Iris pigment epithelial cell (primary cell): ENCODE measurements at places on chromosomes 4 and X.

DNA sequence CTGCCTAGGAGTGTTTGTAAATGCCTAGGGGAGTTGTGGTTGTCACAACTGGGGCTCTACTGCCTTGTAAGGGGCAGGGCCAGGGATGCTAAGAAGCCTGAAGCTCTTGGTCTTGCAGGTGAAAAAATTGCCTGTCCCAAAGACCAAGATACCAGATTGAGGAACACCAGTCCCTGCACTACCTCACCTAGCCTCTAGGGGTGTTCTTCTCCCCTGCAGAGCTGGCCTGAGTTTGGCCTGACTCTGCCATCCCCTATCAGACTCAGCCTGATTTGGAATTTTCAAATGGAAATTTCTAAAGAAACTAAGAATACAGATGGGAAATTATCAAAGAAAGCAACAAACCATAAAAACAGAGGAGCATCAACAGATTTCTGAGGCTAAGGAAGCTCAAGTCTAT, 90.4 kb downstream of the ZC4H2 start:
- no peak for DNase-seq

DNA sequence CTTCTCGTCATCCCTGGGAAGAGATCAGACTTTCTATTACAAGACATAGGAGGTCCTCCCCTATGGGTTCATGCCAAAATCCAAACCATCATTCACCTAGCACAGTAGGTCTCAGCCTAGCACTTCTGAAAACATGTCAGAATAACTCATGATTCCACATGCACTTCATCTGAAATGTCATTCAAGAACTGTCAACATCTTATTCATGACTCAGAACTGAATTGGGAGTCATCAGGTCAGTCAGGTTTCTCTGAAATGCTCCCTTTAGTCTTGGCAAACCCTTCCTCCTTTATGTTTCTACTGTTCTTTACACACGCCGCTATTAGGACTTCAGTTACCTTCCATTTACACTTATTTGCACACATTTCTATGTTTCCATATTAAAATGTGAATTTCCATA, 67.2 kb downstream of the ANTXR2 start:
- DNase-seq, result peak; percentile 80

DNA sequence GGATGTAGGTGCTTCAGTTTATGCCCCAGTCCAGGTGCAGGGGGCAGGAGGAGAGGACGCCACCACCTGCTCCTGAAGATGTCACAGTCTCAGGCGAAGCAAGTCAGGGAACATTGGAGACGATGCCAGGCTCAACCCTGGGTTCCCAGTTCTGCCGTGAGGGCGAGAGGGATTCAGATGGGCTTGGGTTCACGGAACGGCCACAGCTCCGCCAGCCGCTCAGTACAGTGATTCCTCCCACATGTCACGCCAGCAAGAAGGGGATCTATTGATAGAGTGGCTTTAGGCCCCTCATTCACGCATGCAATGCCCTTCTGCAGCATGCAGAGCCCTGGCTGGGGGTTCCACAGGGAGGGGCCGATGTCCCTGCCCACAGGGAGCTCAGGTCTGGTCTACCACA, 34.2 kb downstream of the ADRA2C start:
- DNase-seq, result no peak

- DNase-seq, result peak; percentile 8
These were observed 223.6 kb downstream of the RBMX2 start for GRCh38 chrX:130625386-130625785.

DNA sequence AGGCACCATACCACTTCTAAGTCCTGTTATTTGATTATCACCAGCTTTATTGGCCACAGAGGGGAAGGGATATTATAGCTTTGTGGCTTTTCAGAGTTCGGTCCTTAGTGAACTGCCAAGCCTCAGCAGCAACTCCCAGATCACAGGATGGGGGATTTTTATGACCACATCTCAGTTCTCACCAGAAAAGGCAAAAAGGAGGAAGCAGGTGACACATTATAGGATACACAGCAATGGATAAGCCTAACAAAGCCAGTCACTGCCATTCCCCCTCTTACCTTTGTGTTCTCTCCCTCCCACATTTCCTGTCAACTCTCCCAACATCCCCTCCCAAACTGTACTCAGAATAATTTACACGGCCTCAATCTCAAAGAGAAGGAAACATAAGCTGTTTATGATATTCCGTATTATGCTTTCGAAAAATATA, 142.8 kb downstream of the MGST2 start:
- DNase-seq, result no peak

DNA sequence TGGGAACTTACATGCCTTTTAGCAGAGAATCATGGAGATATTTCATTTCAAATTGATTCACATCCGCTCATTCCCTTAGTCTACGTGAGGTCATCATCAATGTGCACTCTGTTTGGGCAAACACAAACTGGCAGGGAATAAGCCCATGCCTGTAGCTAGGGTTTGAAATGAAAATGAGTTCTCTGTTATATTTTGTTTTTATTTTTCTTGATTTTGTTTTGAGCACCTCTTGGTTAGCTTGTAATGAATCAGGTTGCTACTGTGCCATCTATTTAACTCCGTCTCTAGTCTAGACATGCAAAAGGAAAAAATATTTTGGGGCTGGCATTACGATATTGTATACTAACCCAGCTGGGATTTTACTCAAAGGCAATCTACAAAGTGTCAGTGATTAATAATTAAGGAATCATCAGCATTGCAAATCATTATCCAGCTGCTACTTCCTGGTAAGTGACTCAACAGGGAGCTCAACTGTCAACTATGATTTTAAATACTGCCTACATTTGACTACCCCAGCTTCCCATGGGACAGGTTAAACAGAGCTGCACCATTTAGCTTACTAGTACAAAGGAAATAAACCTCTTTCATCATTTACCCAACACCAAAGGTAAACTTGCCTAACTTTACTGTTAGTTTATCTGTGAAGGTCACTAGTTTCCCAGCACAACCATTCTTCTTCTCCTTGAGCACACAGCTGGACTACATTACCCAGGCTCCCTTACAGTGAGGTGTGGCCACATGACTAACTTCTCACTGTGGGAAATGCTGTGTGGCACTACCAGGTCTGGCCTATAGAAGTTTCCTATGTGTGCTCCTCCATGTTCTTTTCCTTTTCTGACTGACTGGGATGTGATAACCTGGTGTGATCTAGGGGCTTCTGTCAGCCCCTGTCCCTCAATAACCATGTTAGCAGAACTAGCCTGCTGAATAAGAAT, 21.2 kb upstream of the TRPC5OS start:
- no peak for DNase-seq

DNA sequence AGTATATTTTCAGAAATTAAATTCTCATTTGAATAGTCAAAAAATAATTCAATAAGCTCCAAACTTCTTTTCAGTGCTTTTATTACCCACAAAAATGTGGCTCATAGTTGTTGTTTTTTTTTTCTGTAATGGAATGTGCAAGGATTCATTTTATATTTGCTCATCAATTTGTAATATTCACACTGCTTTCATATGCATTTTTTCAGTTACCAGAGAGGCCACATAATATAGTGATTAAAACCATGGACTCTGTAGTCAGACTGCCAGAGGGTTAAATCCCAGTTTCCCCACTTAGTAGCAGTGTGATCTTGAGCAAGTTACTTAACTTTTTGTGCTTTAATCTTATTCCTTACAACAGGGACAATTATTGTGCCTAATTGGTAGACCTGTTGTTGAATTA, 64.5 kb downstream of the FAM9B start:
- no peak for DNase-seq

DNA sequence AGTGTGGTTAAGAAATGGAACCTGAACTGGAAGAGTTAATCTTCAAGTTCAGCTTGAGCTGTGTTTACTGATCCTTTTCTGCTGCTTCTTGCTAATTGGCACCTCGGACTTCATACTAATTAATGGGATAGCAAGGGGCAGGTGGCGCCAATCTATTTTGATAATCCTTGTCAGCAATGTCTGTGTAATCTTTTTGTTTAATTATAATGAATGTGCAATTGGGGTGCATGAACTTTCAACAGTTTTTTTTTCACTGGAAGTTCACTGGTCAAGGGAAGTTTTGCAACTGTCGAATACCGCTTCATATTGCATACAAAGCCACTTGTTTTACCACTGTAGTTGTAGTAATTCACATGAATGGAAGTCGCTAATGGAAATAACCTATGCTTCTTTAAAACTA, 261.0 kb downstream of the BMPR1B start:
- DNase-seq, result no peak

GRCh38 chr4:180617196-180617595, 1626.0 kb upstream of the TENM3 start:
- DNase-seq, result no peak

GRCh38 chr4:140703463-140703862, 52.7 kb downstream of the TBC1D9 start:
- DNase-seq, result peak; percentile 60

DNA sequence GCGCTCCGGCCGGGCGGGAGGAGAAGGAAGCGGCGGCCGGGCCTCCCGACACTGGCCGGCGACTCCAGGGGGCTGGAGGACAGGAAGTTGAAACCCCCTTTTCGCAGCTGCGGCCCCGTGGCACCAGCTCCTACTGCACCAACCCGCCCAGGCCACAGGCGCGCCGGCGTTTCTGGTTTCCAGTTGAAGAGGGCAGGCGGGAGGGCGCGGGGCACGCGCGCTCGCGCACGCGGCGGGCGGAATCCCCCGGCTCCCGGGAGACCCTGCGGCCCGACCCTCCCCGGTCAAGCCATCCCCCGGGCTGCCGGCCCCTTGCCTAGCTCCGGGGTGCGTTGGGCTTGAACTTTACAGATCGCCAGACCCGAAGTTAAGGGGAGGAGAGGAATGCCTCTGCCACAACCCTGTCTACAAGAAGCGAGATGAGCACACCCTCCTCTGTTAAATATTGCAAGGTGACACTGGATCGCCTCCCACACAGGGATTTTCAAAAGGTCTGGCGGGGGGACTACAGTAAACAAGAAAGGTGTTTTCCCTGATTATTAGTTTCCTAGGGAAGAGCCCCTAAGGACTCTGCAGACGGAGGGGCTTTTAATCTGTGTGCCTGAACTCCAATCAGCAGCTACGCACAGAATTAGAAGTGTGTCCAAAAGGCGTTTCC, 1.4 kb downstream of the ELOVL6 start:
- peak; percentile 48 for DNase-seq

- DNase-seq, result no peak
These were observed 62.4 kb downstream of the MAOA start for GRCh38 chrX:43718546-43718945.

GRCh38 chr4:105822061-105822460, 73.2 kb upstream of the NPNT start:
- no peak for DNase-seq

DNA sequence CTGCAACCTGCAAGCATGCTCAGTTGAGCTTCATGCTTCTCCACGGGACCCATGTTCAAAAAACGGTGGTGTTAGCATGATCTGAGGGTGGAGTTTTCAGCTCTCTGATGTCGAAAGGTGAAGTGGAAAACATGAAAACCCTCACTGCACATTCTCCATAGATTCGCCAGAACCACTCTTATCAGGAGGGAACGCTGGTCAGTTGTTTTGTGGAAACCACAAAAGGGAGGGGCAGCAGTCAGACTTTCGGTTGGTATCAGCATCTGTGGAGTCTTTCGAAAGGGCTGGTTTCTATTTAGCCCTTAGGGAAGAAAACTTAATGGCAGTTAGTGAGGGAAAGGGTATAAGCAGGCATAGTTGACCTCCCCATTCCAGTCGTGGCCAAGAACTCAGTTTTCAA, 12.6 kb downstream of the PPA2 start:
- peak; percentile 49 for DNase-seq

DNA sequence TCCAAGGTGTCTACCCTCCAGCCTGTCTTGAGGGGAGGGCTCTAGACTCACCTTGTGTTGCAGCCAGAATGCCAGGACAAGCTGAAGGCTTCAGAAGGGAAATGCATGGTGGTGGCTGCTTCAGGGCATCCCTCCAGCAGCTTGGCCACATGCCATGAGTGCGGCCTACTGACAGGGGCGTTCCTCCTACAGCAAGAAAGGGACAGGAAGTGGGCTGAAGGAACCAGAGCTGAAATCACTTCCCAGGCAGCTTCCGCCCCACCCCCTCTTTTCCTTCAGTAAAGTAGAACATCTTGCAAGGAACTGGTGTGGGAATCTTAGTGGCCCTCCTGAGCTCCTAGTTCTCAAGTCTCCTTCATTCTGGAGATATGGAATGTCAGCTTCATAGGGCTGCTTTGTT, 167.5 kb upstream of the DGKK start:
- DNase-seq, result no peak

DNA sequence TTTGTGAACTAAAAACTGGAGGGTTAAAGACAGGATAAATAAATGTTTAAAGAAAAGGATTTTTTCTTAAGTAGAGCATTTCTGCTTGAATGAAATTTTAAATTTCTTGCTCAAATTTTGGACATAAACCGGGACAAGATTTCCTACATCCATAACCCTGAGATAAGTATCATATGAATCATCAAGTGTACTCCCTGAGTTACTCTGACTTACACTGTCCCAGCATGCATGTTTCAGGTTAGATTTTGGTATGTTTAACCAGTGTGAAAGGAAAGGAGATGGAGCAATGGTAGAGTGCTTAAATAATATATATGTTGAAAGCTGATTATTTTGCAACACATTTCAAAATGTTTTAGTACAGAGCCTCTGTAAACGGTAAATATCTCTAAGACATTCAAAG, 175.2 kb downstream of the ADGRL3 start:
- peak; percentile 42 for DNase-seq

DNA sequence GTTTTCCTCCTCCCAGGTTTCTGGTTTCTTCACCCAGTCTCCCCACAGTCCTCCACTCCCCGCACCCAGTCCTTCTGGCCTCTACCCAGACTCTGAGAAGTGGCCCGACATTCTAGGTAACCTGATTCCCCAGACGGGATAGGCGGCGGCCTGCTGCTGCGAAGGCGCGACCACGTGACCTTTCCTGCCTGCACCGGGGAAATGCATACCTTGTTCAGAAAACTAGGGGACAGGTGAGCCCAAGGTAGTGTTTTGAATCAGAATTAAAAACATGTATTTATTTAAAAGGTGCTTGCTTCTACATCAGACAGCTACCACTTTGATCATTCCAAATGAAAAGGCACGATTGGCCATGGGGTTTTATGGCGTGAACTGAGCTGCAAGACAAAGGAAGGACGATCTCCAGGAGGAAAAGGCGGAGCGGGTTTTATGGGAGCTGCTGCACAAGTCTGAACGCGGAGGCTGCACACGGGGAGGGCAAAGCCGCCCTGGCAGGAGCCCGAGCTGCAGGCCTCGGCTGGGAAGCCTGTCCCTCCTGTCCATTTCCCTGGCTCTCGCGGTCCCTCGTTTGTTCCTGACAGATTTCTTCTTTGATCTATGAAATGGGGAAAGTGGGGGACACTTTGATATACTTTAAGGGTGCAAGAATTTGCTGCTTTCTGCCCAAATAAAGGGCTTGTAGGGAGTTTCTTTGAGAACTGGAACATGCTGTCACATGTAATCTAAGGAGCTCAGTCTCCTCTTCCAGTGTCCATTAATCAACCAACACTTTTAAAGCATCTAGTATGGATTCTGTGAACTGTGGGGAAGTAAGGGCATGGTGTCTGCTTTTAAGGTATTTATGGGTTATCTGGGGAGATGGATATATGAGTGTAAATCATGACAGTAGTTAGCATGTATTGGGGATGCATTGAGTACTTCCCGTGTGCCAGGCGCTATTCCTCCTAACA, 150.9 kb downstream of the SPRY1 start:
- no peak for DNase-seq
